NK-92 treated with Interleukin-12 subunit alpha and Interleukin-12 subunit beta, amount 100 ng/mL, for 24 hours (cell line): ENCODE measurements at places on chromosomes 3 and 15.

GRCh38 chr3:156834435-156834834, 8.3 kb downstream of the LEKR1 start:
- no peak for DNase-seq

- peak; percentile 63 for DNase-seq
Measured at GRCh38 chr3:149352556-149352955, 19.1 kb upstream of the TM4SF18 start.

DNA sequence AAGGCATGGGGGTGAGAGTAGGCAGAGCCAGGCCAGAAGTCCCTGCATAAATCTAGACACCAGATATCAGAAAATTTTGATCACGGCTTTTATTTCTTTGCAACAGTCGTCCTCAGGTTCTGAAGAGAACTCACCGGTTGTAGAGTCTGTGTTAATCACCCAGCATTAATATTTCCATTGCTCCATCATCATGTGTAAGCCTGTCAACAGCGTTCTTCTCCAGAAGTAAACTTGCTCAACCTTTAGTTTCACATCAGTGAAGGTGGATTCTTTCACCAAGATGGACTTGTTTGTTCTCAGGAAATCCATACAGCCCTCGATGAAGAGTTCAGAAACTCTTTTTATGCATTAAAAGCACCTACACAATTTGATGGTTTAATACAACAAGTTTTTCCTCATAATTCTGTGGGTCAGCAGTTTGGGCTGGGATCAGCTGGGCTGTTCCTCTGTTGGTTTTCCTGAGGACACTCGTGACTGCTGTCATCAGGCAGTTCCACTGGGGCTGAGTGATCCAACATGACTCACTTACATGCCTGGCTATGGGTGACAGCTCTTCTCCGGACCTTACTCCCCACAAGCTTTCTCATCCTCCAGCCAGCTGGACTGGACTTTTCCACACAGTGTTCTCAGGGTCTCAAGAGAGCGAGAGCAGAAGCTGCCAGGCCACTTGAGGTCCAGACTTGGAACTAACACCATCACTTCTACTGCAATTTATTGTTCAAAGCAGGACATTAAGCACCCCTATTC, 303.4 kb downstream of the ZNF621 start:
- no peak for DNase-seq

DNA sequence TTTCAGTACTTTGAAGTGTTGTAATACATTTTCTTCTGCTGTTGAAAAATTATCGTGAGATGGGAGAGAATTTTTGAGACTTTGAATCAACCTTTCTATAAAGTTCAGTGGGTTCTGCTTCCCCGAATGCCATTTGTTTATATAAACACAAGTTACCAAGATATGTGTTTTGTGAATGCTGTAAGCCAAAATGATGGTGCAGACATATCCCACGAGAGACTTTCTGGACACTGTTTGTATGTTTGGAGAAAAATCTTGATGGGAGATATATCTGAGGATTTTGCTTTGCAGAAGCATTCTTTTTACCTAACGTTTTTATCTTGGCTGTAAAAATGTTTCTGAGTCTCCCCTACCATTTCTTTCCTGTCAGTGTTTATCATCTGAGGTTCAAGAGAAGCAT, 526.6 kb upstream of the ZNF717 start:
- DNase-seq, result no peak

GRCh38 chr3:113532698-113533533, 561 bp downstream of the SIDT1 start:
- DNase-seq, result peak; percentile 75

- DNase-seq, result no peak
Measured at GRCh38 chr15:62934236-62934971, 108.1 kb upstream of the TPM1 start.

GRCh38 chr3:22360970-22361369, 610.0 kb upstream of the ZNF385D start:
- no peak for DNase-seq
